ENCODE measurements at places on chromosomes 2 and 18.
A peak's percentile ranks its signal among the peaks of the same experiment; 100 is the strongest.

GRCh38 chr2:63865159-63865799 lies 23.6 kb downstream of the UGP2 start:
- no peak for DNase-seq

DNA sequence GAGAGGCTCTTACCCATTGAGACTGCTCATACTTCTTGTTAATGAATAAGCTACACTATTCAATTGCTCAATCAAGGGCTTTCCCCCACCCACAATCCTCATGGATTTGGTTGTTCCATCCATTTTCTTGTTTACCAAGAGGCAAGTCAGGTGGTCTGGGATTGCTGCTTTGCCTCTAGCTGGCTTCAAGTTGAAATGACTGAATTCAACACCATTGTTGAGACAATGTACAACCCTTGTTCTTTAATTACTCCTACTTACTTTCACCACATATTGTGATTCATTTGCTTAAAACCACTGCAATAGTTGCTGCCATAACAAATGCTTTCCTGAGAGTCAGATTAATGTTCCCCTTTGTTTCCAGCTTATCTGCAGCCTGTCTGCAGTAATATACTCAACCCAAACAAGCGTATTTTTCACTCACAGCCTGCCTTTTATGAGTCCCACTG lies 532.2 kb downstream of the RIT2 start:
- DNase-seq = no peak

- DNase-seq = no peak
Measured at GRCh38 chr18:63476668-63477067, at the start of gene SERPINB5. Gene SERPINB5, plus strand, starts transcription at chr18:63476958. Its CDS starts 7,471 bp downstream, at chr18:63484429.

GRCh38 chr2:69149631-69150215 lies 136.7 kb downstream of the ANTXR1 start:
- DNase-seq = no peak

DNA sequence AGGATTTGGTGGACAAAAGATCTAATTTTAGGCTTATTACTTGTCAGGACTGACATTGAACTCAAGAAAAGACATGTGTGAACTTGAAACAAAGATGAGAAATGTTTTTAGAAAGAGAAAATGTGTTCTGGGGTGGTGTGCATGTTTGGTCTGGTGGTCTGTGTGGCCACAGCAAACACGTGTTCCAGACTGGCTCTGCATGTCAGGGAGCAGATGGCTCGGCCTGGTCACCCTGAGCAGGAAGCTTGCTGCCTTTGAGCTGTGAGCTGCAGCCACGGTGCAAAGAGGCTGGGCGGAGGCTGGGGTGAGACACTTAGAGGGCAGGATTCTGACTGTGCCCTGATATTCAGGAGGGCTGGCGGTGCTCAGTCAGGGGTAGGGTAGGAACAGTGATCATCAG lies 186.1 kb downstream of the CTIF start:
- DNase-seq = no peak

DNA sequence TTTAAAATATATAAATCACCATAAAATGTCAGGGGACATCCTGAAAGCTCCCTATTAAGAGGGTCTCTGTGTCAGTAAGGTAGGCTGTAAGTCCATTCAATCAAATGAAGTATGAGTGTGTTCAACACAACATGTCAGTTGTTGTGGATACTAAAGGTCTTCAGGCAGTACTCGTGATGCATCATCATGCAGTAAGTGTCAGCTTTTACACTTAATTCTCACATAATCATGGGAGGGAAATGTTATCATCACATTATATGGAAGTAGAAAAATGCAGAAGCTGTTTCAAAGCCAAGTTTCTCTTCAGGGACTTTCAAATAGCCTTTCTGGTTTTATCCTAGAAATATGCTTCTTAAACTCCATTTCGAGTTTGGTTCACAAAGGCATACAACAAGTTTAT lies 477.1 kb upstream of the ID2 start:
- no peak for DNase-seq

GRCh38 chr2:47636596-47637264 lies 146.2 kb upstream of the MSH6 start:
- DNase-seq = no peak

DNA sequence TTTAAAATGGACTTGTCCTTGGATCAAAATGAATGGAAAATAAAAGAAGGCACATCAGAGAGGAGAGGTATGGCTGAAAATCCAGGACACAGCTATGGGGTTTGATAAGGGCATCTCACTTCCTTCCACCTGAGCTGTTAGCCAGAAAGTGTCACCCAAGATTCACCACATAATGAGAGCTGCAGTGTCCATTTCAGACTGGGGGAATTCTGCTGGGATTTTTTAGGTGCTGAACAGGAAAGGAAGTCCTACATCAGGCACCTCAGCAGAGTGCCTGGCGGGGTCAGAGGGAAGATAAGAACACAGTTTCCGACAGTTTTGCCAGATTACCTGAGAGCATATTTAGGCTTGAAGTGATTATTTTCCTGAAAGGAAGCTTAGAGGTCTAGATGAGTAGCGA lies 187.6 kb upstream of the HNMT start:
- no peak for DNase-seq

- no peak for DNase-seq
Measured at GRCh38 chr18:64398320-64398719, 249.4 kb upstream of the LINC00305 start.

- no peak for DNase-seq
Measured at GRCh38 chr2:158179660-158180059, 78.0 kb downstream of the UPP2 start.

DNA sequence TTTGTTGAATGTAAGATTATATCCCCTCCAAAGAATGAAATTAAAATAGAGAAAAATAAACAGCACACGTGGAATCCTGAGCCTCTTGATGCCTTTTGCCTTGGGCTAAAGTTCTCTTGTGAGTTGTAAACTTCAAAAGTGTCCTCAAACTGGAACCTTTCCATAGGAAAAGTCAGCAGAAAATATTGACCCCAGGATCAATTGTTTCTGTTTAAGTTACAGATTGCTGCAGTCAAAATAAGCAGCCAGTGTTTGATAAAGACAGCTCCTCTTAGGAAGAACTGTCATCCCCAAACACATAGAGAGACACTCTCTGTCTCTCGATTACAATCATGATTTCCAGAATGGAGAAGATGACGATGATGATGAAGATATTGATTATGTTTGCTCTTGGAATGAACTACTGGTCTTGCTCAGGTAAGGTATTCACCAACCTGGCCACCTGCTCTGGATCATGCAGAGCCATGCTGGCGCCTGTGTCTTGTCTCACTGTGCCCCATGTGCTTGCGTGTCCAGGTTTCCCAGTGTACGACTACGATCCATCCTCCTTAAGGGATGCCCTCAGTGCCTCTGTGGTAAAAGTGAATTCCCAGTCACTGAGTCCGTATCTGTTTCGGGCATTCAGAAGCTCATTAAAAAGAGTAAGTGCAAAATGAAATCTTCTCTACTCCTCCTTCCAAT lies at the start of gene SPP2:
Gene SPP2, plus strand, starts transcription at position 248 of the 681 bp plus-strand sequence. Its CDS starts 85 bp downstream, at position 333.
- DNase-seq = no peak

DNA sequence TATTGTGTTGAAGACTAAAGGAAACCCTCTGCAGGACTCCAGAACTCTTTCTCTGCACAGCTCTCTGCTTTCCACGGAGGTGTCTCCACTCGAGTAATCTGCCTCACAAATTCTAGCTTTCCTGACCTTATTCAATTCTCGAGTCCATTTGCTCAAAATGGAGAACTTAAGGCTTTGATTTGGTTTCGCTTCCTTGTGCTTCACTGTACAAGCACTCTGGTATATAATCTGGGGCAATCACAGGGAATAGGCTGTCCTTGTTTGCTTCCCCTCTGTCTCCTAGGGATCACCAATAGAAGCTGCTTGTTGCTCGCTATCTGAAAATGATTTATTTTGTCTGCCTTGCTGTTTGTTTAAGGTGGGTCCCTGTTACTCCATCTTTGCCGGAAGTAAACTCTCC lies 129.1 kb upstream of the DOCK10 start:
- DNase-seq = peak; percentile 6

DNA sequence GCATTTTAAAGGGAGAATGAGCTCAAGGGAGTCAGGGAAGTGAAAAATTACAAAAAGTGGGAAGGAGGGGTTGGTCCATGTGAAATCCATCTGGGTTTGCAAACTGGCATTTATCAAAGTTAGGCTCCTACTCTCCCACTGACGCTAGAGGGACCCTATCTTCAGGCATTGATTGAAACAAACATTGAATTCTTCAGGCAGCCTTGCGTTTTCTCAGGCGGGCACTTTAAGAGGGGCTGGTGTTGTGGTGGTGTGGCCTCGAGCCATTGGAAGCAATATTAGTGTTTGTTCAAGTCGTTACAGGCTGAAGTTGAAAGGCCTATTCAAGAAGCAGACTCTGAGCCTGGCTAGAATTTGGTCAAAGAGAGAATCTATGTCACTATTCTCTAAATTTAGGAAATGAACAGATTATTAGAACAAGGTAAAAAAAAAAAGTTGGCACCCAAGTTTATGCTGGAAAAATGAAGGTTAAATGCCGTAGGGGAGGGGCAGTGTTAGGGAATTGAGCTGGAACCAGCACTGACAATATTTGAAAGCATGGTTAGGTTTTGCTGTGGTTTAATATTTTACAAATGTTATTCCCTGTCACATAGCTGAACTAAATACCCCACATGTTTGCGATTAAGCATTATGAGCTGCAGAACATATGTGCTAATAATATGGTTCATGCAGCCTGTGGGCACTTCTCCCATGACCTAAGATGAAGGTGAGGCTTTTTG lies 36.8 kb downstream of the STON1 start:
- no peak for DNase-seq

DNA sequence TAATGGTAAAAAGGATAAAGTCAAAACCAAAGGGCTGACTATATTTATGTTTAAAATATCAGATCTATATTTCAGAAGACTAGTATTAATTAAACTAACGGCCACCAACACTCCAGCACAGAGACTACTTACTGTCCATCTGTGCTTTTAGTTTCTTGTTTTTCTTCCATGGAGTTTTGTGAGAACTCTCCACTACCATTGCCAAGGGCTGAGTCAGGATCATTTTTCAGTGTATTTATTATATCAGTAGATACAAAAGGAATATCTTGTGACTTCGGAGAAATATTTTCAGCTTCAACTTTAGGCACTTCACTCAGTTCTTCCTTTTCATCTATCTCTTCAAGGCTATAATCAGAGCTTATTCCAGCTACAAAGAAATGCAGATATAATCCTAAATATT lies 79.1 kb upstream of the GRB14 start:
- no peak for DNase-seq

DNA sequence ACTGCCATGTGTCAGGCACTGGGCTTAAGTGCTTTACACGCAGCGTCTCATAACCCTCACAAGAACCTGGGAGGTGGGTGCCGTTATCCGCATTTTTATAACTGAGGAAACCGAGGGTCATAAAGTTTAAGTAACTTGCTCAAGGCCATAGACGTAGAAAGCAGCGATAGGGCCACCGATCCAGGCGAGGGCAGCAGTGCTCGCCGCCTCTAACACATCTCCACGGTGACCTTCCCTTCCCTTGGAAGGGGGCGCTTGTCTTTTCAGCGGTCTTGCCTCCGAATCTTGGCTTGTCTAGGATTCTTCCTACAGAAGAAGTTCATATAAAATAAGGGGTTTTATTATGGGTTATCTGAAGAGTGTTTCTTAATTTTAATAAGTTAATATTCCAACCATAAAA lies 186.6 kb downstream of the GBX2 start:
- no peak for DNase-seq

DNA sequence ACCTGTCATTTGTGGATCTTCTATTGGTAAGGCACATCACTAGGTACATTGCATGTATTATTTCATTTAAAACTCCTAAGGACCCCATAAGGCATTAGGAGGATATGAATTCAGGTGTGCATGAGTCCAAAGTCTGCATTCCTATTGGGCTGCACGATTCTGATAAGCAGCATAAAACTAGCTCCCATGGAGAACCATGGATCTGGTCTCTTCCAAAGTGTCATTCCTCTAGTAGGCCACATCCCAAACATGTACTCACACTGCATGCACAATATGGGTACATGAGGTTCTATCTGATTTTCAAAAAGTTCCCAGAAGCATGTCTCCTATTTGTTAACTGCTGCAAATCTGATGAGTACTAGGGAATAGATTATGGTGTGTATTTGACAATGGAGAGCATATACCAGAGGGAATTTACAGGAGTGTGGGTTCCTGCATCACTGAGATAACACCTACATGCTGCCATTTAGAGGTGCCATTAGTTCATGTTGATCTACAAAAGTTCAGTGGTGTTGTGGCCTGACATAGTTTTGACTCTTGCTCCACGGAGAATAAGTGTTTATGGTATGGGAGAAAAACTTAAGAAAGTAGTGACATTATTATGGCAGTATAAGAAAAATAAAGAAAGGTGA lies 11.3 kb downstream of the CYTIP start:
- DNase-seq = no peak

- DNase-seq = no peak
Measured at GRCh38 chr2:217844696-217845095, 158.1 kb downstream of the TNS1 start.

DNA sequence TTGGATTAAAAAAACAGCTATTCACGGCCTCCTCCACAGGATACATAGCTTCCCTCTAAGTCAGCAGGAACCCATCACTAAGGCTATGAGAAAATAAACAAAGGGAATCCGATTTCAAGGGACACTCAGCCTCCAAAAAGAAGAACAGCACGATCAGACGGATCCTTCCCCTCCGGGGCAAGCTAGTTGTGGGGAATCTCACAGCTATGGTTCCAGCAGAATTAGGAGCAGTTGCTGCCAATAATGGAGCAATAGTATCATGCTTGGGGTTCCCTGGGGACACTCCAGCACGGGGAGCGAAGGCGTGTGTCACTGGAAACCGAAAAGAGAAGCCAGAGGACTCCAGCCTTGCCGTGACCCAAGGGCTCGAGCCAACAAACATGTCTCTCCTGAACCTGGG lies 163.1 kb downstream of the TTC32 start:
- no peak for DNase-seq

DNA sequence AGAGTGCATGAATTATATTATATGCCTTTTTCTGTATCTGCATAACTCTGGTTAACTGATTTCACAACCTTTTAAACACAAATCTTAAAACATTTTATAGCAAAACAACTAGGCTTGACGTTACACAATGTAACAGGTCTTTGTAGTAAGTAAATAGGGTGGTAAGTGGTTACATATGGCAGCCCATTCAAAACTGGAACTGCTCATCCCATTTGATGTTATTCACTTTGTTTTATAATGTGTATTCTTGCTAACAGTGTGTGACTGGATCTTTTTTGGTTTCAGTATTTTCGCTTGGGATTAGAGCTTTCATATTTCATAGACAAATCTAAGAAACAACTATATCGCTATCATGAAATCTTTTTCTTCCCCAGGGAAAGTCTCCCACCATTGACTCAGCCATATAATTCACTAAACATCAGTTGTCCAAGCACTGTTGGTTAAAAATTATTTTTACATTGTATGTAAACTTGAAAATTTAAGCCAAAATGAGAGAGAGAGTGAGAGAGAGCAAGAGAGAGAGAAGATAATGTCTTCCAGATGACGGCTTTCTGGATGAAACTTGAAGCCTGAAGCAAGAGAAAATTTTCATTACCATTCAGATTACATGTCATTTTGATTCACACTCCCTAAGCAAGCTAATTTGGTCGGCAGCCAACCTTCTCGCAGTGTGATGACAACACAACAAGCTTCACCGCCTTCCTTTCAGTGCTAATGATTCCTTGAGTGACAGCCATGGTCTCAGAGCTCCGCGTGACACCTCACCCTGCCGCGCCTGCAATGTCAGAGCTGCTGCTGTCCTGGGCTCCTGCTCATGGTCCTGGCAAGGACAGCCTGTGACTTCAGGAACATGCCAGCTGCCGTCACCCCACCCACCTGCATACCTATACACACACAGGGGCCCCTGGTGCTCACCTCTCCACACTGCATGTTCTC lies 946.9 kb upstream of the SOX11 start:
- no peak for DNase-seq

Measured in SIG-M5 (cell line).